AG04450 (cell line): ENCODE measurements at places on chromosomes 11 and 22.
A peak's percentile ranks its signal among the peaks of the same experiment; 100 is the strongest.

- no peak for DNase-seq
Measured at GRCh38 chr11:130426837-130427341, 1.5 kb downstream of the ADAMTS8 start.

GRCh38 chr11:104925850-104926249 is 27.6 kb upstream of the CASP12 start:
- DNase-seq = no peak

DNA sequence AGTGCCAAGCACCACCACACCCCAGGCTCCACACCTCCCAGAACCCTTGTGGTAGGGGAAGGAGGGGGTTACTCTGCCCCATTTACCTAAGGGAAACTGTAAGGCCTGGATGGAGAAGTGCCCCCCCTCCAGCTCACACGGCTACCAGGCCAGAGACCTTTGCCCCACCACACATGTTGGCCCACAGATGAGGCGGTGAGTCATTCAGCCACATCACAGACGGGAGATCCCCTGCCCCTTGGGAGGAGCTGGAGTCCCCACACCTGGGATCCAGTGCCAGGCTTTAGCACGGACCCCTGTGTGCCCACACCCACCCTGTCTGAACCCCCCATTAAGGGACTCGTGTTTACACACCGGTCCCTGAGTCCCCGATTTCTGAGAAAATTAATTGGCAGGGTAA is 24.9 kb downstream of the CDKN1C start:
- no peak for DNase-seq

DNA sequence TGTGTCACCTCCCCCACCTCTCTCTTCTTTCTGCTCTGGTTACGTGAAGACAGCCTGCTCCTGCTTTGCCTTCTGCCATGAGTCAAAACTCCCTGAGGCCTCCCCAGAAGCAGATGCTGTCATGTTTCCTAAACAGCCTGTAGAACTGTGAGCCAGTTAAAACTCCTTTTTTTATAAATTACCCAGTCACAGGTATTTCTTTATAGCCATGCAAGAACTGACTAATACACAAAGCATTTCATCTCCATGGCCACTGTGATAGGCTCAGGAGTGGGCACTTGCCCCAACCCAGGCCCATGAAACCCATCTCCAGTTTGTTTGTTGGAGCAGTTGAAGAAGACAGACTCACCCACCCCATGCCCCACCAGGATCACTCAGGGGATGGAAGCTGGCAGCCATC is 253.3 kb upstream of the ISX start:
- DNase-seq = no peak

DNA sequence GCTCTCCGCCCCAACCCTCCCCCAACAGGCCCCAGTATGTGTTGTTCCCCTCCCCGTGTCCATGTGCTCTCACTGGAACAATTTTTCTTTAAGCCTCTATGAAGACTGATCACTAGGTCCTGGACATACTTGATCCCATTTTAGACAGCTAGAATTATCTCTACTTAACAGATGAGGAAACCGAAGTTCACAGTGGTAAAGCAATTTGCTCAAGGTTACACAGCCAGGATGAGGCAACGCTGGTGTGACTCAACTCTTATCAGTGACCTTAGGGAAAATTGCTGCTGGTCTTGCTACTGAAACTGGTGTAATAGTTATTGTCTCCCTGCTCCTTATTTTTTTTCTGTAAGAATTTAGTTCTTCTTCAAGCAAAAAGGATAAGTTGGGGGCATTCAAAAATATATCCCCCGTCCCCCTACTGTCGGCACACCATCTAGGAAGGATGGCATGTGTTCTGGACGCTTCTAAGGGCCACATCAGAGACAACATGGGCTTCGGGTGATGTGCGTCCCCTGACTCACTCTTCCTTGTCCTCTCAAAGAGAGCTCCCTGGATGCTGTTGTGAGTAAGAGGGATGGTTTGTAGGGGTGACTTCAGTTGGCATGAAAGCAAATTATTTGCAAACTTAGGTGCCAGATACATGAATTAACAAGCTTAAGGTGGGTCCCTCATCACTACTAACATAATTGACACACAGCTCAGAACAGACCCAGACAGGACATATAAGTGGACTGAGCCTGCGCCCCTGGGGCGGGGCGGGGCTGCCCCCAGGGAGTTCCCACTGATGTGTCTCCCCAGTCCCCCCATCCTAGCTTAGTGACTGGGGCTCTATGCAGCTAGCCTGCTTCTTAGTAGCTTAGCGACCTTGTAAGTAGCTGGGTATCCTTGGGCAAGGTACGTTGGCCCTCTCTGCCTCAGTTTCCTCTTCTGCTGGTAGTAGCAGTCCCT is 23.6 kb upstream of the ALX4 start:
- no peak for DNase-seq

- no peak for DNase-seq
Measured at GRCh38 chr11:62452261-62452660, 33.4 kb downstream of the SCGB1A1 start.

DNA sequence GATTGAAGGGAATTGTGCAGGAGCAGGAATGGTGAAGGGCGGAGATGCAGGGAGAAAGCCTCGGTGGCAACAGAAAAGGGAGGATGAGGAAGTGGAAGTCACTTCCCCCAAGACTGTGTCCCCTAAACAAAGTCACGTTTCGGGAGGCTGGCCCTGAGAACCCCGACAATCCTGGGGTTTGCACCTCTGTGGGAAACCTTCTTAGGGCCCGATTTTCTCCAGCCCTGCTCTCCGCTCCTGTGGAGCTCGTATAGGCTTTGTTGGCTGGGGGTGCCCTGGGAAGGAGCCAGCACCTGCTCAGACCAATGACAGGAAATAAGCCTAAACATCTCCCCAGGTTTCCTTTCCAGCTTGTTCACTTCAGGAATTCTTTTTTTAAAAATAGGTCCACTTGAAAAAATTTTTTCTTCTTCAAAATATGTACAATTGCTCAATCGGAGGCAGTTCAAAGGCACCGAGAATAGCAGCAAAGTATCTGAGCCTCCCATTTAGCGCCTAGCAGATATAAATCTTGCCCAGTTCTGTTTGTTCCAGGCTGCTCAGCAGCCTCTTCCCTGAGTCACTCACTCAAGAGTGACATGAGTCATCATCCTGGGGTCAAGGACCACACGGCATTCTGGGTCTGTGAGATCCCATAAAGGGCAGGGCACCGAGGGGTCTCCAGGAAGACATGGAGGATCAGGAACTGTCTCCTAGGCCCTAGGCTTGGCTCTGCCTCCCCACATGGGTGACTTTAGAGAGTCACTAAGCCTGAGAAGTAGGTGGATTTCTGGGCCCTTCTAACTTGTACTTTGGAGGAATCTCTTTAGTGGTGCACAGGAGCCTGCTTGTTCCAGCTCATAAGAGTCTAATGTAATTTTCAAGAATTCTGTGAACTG is 34.0 kb downstream of the IRAG1 start:
- DNase-seq = peak; percentile 87

DNA sequence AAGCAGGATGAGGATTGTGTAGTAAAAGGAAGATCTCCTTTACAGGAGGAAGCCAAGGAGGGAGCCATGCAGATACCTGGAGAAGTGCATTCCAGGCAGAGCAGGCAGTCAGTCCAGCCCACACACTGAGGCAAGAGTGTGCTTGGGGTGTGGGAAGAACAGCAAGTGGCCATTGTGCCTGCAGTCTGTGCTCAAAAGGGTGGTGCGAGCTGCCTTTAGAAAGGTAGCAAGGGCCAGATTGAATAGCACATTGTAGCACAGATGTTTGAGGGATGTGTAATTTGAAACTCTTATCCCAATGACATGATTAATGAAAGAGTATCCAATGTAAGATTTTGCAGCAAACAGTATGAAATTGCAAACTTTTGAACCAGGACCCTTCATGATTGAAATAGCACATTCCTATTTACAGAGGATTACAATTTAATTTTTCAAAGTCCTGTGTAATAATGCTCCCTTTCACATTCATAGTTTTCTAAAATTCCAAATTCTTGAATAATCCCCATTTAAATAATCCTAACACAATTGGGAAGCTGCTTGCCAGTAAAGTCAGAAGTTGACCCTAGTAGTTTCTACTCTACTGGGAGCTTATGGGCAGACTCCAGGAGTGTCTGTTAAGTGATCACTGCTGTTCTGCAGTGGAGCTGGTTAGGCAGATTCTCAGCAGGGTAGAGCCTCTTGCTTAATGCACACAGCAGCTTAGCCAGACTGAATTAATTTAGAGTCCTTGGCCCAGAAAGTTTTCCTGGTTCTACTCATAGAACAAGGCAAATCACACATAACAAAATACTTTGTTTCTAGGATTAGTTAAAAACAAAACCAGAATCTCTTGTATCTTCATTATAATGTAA is 78.1 kb downstream of the CYB5R2 start:
- no peak for DNase-seq

DNA sequence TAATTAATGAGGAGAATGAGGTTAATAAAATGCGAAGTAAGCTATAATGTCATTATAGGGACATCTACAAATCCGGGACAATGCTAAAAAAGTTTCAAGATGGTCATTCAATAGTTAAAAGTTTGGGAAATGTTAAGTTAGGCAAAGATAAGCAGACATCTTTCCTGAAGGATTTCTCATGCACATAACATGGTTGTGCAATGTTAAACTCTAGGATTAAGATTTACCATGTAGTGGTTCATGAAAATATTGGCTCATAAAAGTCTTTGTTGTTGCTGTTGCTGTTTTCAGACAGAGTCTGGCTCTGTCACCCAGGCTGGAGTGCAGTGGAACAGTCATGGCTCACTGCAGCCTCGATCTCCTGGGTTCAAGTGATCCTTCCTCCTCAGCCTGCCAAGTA is 751.5 kb upstream of the CCDC179 start:
- DNase-seq = no peak

GRCh38 chr11:4983841-4984240 is 10.8 kb upstream of the OR51L1 start:
- DNase-seq = no peak

DNA sequence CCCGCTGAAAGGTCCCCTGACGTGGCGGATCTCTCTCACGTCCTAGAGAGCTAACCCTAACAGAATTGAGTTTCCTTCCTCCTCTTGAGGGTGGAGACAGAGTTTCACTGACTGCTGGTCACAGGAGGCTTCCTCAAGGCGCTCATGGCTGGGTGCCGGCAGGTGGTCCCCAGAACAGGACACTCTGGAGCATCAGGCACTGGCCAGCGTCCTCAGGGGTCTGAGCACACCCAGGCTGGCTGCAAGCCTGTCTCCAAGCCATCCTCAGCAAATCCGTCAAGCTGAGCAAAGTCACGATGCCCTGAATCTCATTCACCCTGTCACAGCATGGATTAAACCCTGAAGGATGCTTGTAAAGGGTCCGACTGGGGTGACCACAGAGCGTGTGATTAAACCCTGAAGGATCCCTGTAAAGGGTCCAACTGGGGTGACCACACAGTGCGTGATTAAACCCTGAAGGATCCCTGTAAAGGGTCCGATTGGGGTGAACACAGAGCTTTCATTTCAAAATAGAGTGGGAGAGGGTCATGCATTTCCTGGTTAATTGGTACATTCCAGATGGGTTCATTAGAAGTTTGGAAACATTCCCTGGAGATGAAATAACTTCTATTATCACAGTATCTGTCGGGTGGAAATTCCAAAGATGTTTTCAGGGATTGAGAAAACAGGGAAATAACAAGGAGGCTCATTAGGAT is 473.0 kb downstream of the BRD1 start:
- DNase-seq = no peak

GRCh38 chr11:20097319-20098221 is 62.7 kb downstream of the DBX1 start:
- no peak for DNase-seq

GRCh38 chr11:95680169-95680929 is 109.2 kb downstream of the FAM76B start:
- peak; percentile 70 for DNase-seq

- DNase-seq = no peak
Measured at GRCh38 chr22:27642104-27642800, 159.3 kb downstream of the MN1 start.

GRCh38 chr22:40007853-40008710 is 13.3 kb downstream of the FAM83F start:
- no peak for DNase-seq

DNA sequence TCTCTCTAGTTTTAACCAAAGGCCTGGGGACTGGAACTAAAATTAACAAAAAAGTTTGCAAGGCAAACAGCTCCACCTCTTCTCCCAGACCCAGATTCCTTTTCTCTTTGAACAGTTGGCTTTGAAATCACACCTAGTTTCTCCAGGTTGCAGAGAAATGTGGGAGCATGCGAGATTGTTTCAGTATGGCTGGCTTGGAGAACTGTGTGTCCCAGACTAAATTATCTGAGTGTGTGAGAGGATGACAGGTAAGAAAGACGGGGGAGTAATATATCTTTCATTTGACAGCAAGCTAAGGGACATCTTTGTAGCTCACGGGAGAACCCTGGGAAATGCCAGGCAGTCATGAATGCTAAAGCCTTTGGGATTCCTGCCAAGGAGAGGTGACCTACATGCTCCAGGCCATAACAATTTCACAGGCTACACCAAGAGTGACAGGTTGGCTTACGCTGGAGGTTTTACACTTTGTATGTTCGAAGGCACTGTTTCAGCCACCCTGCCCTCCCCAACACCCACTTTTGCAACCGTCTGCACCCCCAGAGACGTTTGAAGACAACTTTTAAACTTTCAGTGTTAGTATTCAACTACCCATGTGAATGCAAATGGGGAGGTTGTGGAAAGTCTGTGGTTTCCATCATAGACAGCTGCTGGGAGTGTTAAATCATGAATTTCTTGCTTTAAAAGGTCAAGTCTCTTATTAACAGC is 109.3 kb upstream of the SNX19 start:
- no peak for DNase-seq

GRCh38 chr11:14894657-14895598 is 2.9 kb upstream of the CYP2R1 start:
- no peak for DNase-seq

- DNase-seq = no peak
Measured at GRCh38 chr11:57323167-57323854, 1.4 kb downstream of the TNKS1BP1 start.

DNA sequence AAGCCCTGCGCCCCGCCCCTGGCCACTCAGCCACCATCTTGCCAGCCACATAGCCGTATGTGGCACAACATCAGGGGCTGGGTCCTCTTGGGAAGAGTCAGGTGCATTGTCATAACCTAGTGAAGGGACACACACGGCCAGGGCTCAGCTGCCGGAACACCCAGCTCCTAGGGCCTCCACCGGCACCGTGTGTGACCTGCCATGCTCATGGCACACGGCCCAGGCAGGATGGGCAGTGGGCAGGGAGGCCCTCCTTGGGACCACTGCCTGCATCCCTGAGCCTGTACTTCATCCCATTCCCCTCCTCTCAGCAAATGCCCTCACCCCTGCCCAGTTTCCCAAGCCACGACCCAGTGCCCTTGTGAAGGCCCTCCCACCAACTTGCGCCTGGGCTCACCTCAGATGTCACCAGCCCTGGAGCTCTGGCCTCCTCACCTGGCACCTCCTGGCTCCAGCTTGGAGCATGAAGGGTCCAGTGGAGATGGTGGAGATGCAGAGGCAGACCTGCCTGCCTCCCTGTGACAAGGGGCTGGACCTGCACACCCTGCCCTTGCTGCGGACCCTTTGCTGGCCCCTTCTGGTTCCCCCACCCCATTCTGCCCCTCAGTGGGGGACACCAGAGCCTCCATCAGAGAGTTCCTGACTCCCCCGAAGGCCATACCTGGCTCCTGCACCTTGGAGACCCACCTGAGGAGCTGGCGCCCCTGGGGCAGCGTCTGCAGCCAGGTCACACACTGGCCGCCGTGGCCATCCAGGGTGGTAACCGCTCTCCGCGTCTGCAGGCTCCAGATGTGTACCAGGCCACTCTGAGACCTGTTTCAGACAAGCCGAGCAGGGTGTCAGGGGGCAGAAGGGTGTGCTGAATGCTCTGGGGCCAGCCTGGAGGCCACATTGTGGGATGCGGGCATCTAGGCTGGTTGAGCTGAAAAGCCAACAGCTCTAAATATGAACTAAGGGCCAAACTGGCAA is 34.5 kb downstream of the GNB1L start:
- no peak for DNase-seq
